Activated T-cell treated with anti-CD3 and anti-CD28 coated beads, Interleukin-2, amount 50 U/mL, for 48 hours (primary cell): ENCODE measurements at places on chromosomes 2 and 18.

DNA sequence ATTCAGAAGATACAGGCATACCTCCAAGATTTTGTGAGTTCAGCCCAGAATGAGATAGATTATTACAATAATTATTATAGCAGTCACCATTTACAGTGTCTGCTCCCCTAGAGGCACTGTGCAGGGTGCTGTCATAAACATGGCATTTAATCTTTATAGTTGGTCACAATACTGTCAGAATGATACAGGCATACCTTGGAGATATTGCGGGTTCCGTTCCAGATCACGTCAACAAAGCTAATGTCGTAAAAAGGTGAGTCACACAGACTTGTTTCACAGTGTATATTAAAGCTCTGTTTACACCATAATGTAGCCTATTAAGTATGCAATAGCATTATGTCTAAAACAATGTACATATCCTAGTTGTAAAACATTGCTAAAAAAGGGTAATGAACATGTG, 45.6 kb downstream of the ZRANB3 start:
- no peak for DNase-seq

- DNase-seq, result peak; percentile 23
Observed at GRCh38 chr2:183123117-183123958, 905 bp upstream of the NUP35 start.

- DNase-seq, result no peak
Observed at GRCh38 chr2:228140934-228141528, 40.5 kb downstream of the SPHKAP start.

- no peak for DNase-seq
Observed at GRCh38 chr18:1252534-1252933, 347.9 kb downstream of the ADCYAP1 start.

DNA sequence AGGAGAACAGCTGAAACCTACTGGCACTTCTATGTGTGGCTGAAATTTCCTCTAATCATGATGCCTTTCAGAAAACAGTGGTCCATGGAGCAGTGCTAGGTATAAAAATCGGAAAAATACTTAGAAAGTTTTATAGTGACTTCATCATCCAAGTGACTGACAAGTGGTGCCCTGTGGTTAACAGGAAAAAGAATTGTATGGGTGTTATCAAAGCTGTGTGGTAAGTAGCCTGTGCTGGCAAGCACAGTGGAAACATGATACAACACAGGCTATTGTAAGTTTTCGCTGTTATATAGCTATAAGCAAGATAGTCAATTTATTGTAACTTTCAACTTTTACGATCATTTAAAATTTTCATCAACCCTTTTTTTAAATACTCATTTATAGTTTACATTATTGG, 1599.7 kb upstream of the ZEB2 start:
- DNase-seq, result no peak

- no peak for DNase-seq
Observed at GRCh38 chr18:27412556-27412955, 227.4 kb upstream of the CHST9 start.

DNA sequence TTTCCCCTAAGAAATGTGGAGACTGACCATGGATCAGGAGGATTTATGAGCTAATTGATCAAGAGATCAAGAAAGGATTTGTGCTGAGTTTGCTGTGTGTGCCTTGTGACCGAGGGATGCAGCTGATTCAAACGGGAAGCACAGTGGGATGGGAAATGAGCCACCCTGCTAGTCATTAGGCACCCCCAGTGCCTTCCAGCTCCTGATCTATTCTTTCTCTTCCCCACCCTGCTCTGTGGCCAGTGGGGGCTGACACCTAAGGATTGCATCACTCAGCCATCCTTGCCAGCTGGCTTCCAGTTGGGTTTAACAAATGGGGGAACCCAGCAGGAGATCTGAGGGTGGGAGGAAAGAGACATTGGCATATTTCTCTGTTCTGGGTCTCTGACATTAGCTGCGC, 132.2 kb upstream of the CXCR4 start:
- no peak for DNase-seq

DNA sequence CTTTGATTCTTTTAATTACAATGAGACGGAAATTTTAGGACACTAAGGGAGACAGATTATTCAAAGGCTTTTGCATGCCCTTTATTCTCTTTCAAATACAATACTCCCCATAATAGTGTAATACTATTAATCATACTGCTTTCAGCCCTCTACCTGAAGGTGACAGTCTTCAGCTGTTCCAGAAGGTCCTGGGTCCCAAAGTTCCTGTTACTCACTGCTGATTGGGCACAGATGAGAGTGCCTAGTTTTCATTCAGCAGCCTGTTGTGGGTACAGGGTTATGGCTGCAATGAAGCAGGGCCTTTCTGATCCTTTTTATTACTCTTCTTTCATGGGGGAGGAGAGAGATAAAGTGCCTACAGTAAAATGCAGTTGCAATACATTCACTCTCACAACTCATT, 80.2 kb downstream of the NUP35 start:
- DNase-seq, result no peak

DNA sequence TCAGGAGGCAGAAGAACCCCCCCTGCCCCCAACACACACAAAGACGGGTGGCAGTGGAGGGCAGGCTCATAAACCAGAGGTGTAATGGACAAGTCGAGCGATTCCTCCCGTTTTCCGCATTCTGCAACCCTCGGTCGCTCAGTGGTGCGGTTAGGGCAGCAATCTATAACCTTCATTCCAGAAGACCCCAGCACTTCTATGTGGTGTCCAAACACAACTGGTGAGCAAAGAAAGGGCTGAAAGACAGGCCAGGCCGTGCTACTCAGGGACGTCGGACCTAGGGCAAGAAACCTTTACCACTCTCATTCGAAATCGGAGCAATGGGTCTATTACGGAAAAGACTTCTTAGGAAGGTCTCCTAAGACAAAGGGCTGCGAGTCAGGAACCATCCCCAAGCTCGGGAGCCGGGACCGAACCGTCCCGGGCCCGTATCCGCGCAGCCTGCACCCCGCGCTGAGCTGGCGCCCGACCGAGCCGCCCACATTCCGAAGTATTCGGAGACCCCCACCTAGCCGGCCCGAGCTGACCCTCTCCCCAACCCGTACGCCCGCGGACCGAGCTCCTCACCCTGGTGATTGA, 568 bp downstream of the ARL5A start:
- DNase-seq, result peak; percentile 54

DNA sequence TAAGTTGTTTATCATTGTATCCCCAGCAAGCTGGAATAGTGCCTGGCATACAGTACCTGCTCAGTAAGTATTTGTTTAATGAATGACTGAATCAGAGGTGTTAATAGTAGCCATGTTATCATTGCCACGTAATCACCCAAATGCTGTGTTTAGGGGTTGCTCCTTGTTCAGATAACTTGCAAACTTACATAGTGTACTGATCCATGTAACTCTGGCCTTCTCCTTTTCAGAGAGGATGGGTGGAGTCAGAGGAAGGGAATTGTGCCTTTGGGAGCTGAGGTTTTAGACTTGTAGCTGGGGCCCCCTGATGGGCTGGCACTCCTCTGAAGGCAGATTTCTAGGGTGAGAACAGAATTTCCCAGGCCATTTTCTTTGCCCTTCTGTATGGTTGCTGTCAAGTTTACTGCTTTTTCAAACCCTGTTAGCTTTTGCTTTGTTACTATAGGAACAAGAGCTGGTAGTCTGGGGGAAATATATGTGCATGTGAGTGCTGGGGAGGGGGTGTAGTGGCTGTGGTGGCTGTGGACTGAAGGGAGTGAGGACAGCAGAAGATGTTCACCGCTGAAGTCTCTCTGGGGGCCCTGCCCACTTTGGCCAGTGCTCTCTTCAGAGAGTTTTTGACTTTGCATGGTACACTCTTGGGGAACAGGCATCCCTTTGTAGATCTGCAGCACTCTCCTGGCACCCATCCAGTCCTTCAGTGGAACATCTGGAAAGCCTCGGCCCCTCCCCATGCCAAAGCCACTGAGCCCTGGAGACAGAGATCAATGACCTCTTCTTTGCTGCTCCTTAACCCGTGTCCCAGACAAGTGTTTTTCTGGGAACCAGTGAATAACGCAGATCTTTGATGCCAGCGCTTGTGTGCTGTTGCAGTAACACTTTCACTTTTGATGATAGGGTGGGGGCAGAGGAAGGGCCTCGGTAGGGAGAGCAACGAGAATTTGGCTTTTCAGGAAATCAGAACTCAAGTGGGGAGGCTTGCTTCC, 209.0 kb downstream of the PRKCE start:
- peak; percentile 42 for DNase-seq

- DNase-seq, result no peak
Observed at GRCh38 chr18:58453167-58453808, 175.6 kb downstream of the ALPK2 start.

- DNase-seq, result no peak
Observed at GRCh38 chr2:46923041-46923528, 7.5 kb upstream of the MCFD2 start.

DNA sequence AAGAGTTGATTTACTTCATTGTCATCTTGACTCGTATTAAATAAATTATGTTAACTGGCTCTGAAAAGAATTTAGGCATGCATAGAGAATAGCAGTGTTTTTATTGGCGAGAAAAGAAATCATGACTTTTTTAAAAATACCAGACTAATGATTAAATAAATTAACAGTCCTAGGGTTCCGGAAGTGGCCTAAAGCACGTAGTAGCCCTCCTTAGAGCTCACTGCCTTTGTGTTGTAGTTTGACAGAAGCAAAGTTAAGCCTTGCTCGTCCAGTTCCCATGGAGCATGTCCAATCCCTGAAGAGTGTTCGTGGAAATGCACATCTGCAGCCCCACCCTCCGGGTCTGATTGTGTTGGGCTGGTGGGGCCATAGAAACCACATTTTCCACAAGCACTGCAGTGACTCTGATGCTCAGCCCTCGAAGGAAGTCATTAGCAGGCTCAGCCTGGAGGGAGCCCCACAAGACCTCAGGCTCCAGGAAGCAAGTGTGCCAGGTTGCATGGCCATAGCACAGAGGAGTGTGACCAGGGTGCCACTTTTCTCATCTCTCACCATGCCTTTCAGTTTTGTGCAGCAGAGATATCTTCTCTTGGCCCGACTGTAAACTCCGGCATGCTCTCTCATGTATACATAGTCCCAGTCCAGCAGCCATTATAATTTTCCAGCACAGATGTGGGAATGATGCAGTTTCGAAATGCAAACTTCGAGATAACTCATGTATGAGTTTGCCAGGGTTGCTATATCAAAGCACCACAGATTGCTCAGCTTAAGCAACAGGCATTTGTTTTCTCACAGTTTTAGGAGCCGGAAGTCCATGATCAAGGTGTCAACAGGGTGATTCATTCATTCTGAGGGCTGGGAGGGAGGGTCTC, 188.6 kb upstream of the SH3BP4 start:
- no peak for DNase-seq

- DNase-seq, result no peak
Observed at GRCh38 chr2:237260039-237260620, 153.8 kb downstream of the COL6A3 start.

GRCh38 chr18:38025433-38026038, 459.9 kb upstream of the CELF4 start:
- no peak for DNase-seq
